ENCODE measurements at places on chromosomes 13 and 19.

- no peak for DNase-seq
Observed at GRCh38 chr13:111866731-111867245, 200.2 kb upstream of the SOX1 start.

DNA sequence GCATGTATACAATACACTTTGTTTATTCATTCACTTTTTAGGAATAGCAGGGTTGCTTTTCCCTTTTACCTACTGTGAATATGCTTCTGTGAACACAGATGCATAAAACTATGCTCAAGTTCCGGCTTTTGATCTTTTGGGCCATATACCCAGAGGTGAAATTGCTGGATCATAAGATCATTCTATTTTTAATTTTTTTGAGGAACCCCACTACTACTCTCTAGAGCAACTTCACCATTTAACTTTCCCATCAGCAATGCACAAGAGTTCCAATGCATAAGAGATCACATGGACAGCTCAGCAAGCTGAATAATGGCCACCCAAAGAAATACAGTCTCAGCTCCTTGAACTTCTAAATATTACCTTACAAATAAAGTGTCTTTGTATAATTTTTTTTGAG, 17.0 kb upstream of the SIGLEC10 start:
- DNase-seq, result no peak

DNA sequence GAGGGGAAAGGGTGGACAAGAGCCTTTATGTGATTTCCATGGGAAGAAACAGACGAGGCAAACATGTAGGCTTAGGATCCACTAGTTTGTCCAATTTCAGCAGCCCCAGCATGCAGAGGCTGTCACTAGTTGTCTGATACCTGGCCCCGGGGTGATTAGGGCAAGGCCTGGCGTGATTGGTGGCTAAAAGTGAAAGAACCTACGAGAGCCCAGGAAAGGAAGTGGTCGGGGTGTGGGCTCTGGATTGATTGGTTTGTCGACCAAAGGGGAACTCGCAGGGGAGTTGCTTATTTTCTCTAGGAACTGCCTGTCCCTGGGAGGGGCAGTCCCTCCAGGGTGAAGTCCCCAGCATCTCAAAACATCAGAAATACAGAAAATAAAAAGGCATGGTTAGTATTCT, 64.2 kb upstream of the UQCRFS1 start:
- DNase-seq, result peak; percentile 61

GRCh38 chr19:16325641-16326400, 1.2 kb downstream of the KLF2 start:
- no peak for DNase-seq

DNA sequence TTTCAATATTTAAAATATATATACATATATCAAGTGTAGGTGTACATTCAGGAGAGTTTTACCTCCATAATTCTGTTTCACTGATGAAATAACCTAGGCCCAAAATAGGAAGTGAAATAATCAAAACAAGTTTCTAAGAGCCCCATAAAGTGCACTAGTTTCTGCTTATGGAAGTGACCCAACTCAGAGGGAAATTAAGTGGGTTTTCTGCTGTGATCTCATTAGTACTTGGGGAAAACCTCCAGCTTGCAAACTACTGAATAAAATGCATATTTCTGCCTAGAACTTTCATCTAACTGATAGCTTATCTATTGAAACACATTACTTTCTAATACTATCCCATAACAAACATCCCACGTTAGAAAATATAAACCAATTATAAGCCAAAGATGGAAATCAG, 45.4 kb upstream of the MIR17HG start:
- DNase-seq, result no peak

GRCh38 chr19:7535998-7536695, 630 bp downstream of the PNPLA6 start:
- DNase-seq, result no peak

- DNase-seq, result peak; percentile 56
Observed at GRCh38 chr19:2016041-2016807, 710 bp upstream of the BTBD2 start.

DNA sequence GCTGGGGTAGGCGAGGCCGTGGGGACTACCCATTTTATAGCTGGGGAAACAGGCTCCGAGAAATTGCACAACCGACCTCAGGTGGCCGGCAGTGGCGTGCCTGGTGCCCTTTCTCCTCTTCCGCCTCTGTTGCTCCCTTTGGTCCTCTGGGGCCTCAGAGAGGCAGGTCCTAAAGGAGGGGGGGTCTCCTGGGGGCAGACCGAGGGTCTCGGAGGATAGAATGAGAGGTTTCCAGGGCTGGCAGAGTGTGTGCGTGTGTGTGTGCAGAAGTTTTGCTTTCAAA, 11.3 kb downstream of the STX10 start:
- DNase-seq, result no peak

DNA sequence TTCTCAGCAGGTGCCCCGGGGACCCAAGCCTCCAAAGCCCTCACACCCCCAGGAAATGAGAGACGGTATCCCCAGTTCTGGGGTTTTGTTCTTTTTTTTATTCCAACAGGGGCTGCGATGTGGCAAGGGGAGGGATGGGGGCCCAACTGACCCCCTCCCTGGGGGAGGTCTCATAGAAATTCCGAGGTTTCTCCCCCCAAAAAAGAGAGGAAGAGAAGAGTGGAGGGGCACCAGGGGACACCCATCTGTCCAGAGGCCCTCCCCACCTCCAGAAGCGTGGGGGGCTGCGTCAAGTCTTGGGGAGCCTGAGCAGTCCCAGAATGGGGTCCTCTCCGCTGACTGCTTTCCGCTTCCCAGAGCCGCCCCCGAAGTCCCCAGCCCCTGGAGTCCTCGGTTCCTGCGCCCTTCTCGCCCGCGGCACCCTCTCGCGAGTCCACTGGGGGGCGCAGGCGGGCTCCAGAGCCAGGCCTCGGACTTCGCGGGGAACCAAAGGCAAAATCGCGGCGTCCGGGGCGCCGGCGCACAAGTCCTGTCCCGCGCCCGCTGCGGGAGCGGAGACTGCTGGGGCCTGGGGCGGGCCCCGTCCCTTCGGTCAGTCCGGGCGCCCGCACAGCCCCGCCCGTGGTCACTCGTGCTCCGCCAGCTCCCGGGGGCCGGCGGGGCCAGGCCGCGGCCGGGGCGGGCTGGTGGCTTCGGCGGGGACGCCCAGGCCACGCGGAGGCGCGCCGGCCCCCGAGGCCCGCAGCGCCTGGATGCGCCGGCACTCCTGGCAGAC, 4.4 kb upstream of the ATP1A3 start:
- DNase-seq, result peak; percentile 36

DNA sequence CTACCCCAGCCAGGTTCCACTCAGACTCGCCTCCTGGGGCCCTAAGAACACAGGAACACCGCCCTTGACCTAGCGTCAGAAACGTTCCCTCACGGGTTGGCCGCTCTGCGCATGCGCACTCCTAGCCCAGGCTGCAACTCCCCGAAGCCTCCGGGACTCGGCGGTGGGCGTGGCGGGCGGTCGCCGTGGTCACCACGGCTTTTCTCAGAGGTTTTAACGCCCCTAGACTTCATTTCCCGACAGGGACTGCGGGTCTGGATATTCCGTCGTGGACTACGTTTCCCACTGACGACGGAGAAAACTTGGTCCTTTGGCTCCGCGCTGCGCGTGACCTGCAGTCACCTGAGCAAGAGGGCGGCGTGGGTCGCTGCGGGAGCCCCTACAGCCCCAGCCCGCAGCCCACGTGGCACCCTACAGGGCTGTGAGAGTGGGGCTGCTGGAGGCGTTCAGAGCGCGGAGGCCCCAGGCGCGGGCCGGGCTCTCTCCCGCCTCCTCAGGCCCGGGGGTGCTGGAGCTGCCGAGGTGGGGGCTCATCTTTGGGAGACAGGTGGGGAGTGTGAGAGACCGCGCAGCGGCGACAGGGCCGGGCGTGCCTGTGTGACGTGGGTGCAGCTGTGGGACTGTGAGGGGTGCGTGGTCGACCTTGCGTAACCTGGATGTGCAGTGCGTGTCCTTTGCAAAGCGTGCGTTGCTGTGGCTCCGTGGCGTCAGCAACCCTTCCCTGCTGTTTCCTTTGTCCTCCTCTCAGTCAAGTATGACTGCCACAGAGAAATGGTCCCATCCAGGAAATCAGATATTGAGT, 38.0 kb upstream of the ZNF573 start:
- DNase-seq, result no peak

DNA sequence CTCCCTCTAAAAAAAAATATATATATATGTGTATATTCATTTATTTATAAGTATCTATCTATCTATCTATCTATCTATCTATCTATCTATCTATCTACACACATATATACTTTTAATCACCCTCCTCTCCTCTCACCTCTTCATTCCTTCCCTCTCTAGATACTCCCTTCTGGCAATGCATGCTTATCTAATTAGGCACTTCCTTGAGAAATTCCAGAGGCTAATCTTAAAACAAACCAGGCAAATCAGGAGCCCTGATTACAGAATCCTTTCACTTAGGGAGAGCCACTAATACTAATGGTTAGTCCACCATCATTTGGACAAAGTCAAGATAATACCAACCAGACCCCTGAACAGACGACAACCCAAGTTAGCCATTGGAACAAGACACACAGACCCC, 17.6 kb downstream of the CD70 start:
- no peak for DNase-seq

GRCh38 chr13:48393698-48394085, 19.2 kb downstream of the LPAR6 start:
- DNase-seq, result no peak

DNA sequence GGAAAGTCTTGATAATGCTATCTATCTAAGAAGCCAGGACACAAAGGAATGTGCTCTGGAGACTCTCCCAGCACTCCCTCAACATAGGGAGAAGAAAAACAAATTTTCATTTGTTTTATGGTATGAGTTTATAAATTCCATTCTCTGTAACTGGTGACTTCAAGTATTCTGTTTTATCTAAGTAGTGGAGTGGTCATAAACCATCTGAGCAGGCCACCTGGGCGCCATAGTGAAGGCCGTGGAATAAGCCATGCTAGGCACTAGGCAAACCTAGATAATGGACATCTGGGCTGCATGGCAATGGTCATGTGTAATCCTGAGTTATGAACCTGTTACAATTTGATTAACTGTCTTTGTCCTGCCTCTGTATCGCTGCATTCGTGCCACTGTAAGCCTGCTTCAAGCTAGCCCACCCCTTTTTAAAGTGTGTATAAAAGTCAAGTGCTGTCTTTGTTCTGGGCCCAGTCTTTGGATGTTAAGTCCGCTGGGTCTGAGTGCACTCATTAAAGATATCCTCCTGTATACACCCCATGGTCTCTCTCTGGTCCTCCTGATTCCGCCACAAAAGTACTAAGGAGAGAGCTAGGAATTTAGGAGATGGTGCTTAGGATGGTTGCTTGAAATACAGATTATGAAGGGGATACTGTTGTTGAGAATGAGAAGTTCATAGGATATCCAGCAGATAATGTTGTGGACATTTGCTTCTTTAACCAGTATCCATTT, 13.2 kb downstream of the GTF2F2 start:
- DNase-seq, result no peak

GRCh38 chr19:7072541-7072940, 3.0 kb downstream of the ZNF557 start:
- DNase-seq, result no peak

- no peak for DNase-seq
Observed at GRCh38 chr19:20153281-20153680, 13.7 kb upstream of the ZNF486 start.

GRCh38 chr19:29662278-29662603, 3.0 kb upstream of the PLEKHF1 start:
- no peak for DNase-seq

GRCh38 chr19:47766670-47767069, 11.8 kb upstream of the SELENOW start:
- DNase-seq, result no peak

- DNase-seq, result no peak
Observed at GRCh38 chr13:39557285-39557955, 45.6 kb downstream of the LHFPL6 start.

GRCh38 chr13:76148926-76149325, 512.8 kb downstream of the LMO7 start:
- no peak for DNase-seq

DNA sequence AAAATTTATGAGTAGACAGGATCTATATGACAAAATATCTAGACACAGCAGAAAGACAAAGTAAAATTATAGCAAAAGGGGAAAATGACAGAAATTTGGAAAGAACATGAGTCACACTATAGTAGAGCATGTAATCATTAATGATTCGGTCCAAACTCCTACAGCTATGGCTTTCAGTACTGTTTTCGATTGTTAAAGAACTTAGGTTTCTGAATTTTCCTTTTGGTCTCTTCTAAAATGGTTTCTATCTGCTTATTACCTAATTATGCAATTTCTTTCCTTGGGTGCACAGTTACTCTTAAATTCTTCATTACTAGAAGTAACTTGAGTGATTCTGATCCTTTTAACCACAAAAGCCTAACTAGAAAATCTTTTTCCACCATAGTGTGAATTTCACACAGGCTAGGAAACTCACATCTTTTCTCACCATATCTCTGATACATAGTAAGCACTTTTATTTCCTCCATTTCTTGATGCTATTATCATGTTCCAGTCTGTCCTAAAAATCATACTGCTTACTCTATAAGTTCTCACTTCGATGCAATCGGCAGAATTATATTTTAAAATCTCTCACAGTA, 1101.4 kb downstream of the PCDH9 start:
- no peak for DNase-seq

- DNase-seq, result no peak
Observed at GRCh38 chr19:1173159-1173844, 766 bp downstream of the SBNO2 start.

- no peak for DNase-seq
Observed at GRCh38 chr19:1274081-1274851, 1.1 kb upstream of the FAM174C start.

- no peak for DNase-seq
Observed at GRCh38 chr13:48586591-48587103, 53.8 kb upstream of the RCBTB2 start.

DNA sequence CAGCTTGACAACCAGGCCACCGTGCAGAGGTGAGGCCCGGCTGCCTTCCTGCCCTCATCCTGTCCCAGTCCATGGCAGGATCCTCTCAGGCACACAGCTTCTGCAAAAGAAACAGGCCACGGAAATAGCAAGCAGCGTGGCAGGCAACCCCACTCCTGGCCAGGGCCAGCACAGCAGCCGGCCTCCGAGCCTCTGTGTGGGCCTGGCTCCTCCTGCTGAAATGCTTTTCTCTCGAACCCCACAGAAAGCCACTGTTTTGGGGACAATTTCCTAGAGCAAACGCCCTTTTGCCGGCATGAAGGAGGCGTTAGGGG, 39.5 kb upstream of the F7 start:
- no peak for DNase-seq

GRCh38 chr19:33879818-33880575, 83.3 kb downstream of the KCTD15 start:
- DNase-seq, result no peak

DNA sequence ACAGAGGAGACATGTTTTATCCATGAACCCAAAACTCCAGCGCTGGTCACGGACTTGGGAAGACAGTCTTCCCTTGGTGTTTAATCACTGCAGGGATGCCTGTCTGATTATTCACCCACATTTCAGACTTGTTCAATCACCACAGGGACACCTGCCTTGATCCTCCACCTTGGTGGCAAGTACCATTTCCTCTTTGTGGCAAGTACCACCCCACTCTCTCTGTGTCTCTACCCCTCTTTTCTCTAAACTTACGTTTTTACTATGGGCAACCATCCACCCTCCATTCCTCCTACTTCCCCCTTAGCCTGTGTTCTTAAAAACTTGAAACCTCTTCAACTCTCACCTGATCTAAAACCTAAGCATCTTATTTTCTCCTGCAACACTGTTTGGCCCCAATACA, 16.8 kb downstream of the ZNF83 start:
- no peak for DNase-seq

- DNase-seq, result no peak
Observed at GRCh38 chr19:45355910-45356309, 14.5 kb downstream of the ERCC2 start.

Measured in SW480 (cell line).